ENCODE measurements at places on chromosomes 1 and 21. TPM values are rescaled to one million over a fixed set of nuclear protein-coding genes. Genes with fewer than 3 reads are reported as not detected.

- no peak for DNase-seq
These were observed 523.6 kb upstream of the PLXNA2 start for GRCh38 chr1:208767816-208768215.

GRCh38 chr1:36284061-36284460 lies 22.1 kb upstream of the SH3D21 start:
- DNase-seq, result no peak

DNA sequence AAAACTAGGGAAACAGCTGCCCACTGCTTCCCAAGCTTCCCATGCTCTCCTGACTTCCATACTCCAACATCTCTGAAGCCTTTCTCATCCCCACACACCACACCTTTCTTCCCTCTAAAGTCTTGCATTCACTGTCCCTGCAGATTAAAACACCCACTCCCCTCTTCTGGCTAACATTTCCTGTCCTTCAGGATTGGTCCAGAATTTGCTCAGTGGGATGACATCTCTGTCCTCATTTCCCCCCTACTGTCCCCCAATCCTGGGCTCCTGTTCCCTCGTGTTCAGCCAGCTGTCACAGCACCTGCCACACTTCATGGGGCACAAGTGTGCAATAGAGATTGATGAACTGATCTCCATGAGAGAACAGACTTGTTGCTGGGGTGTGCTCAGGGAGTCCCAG lies 82.7 kb downstream of the KCND3 start:
- no peak for DNase-seq

- no peak for DNase-seq
These were observed 24.9 kb downstream of the RPAP2 start for GRCh38 chr1:92323473-92324453.

DNA sequence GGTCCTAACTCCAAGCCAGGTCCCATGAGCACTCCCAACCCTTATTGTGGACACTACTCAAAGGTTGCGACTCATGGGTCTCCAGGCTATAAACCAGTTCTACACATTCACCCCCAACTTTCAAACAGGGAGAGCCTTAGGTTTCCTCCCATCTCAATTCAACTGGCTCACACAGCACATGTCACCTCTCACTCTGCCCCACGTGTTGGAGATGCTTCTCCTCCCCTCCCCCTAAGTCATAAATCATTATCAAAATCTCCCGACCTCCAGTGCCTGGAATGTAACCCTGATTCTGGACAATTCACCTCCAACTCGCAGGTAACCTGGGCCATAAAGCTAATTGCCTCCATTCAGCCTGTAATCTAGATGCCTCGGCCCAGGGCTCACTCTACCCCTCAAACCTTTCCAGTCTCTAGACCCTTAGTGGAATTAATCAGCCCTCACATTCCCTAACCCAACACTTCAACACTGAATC lies 595 bp downstream of the AK2 start:
- DNase-seq, result no peak

GRCh38 chr1:2112280-2112701 lies 62.1 kb downstream of the PRKCZ start:
- DNase-seq, result no peak

GRCh38 chr21:36048357-36048756 lies 12.0 kb downstream of the SETD4 start:
- DNase-seq, result no peak

- DNase-seq, result no peak
These were observed 224.5 kb upstream of the NFIA start for GRCh38 chr1:60857851-60858250.

- no peak for DNase-seq
These were observed 36.1 kb downstream of the DNTTIP2 start for GRCh38 chr1:93842750-93843500.

GRCh38 chr1:222583079-222583478 lies 6.7 kb downstream of the TAF1A start:
- DNase-seq, result no peak

The RIMS3 gene
- polyA plus RNA-seq, result 2.0 TPM

DNA sequence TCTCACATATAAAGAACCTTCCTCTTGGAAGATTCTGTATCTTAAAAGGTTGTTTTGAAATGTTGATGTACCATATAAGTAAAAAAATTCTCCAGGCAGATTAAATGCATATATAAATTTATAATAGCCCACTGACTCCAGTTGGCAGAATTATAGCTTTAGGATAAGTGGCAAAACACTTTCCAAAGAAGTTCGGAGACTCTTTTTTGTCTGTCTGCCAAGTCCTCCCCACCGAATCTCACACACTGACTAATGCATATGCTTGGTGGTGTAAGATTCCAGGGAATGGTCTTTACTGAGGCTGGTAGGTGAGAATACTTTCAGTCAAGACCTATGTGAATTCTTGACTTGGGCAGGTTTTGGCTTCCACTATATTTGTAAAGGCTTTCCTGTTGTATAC lies 724.3 kb upstream of the CXADR start:
- no peak for DNase-seq

GRCh38 chr1:194056169-194056568 lies 869.8 kb upstream of the B3GALT2 start:
- DNase-seq, result no peak

The DIO1 gene
- 5.6 TPM for polyA plus RNA-seq

The HHIPL2 gene
- polyA plus RNA-seq, result 0.94 TPM

- DNase-seq, result no peak
These were observed 63.0 kb downstream of the KCNN3 start for GRCh38 chr1:154807048-154807591.

DNA sequence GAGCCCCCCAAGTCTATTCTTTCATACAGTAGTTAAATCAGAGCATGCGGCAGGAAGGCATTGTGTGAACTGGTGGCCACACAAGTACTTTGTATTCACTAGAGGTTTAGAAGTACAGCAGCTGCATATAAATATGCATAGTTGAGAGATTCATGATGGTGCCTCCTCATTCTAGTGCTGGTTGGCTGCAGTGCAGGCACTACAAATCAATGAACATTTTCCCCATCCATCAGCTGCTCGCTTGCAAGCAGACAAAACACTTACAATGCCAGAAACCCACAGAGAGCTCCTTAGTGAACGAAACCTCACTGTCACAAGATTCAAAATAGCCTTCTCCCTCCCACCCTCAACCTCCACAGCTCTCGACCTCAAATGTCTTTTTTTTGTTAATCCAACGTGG lies 726.2 kb downstream of the USP25 start:
- peak; percentile 18 for DNase-seq

GRCh38 chr1:29933067-29933466 lies 696.7 kb downstream of the PTPRU start:
- DNase-seq, result no peak

DNA sequence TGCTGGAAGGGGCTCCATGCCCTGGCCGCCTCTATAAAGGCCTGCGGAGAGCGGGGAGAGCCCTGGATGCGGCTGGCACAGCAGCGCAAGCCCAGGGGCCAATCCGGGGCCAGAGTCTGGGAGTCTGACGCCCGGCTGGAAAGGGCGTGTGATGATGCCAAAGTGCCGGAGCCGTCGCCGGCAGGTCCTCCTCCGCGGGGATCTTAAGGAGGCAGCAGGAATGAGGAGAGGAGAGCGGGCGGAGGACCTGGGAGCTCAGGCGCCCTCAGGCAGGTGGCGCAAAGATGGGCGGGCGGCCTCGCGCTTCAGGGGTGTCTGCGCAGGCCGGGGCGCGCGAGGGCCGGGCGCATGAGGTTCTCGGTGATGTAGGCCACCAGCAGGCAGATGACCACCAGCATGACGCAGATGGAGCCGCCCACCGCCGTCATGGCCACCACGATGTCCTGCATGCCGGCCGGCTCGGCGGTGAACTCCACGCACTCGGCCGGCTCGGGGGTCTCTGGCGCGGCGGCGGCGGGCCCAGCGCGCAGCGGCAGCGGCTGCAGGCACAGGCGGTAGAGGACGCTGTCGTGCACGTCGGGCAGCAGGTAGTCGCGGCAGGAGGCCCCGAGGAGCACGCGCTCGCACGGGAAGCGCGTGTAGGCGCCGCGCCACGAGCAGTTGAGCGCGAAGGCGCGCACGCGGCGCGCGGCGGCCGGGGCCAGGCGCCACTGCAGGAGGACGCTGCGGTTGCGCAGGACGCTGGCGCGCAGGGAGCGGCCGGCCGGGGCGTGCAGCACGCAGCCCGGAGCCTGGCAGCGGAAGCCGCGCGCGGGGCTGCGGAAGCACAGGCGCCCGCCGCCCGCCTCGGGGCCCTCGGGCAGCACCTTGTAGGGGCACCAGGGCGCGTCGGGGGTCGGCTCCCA lies 653 bp downstream of the FNDC10 start:
- no peak for DNase-seq

- DNase-seq, result no peak
These were observed 935 bp downstream of the KCNK2 start for GRCh38 chr1:215083383-215083961.

The ZSCAN20 gene
- polyA plus RNA-seq, result 5.1 TPM

DNA sequence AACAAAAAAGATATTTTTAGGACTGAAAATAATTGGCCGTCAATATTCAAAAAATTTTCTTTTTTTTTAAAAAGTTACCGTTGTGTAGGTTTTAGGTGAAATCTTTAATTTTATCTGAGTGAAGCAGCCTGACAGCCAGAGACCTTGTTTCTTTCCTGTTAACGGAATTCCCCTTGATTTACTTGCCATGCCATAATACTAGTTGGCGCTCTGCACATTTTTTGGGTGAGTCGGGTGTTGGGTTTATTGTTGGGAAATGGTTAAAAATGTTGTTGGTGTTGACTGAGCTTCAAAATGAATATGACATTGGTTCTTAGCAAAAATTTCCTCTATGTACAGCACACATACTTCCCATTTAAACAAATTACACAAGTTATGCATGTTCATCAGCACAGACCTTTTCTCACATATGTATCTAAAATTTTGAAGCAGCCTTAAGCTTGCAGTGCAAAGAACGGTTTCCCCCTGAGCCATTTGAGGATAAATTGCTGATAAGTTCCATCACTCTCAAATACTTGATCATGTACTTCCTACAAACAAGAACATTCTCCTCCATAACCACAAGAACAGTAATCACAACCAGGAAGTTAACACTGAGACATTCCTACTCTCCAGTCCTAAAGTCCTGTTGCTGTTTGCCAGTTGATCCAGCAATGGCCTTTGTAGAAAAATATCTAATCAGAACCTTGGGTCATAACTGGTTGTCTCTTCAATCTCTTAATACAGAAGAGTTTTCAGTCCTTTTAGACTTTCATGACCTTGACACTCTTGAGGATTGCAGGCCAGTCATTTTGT lies 34.2 kb downstream of the CAMTA1 start:
- no peak for DNase-seq

- DNase-seq, result no peak
These were observed 149.2 kb downstream of the CLIC6 start for GRCh38 chr21:34817821-34818661.

DNA sequence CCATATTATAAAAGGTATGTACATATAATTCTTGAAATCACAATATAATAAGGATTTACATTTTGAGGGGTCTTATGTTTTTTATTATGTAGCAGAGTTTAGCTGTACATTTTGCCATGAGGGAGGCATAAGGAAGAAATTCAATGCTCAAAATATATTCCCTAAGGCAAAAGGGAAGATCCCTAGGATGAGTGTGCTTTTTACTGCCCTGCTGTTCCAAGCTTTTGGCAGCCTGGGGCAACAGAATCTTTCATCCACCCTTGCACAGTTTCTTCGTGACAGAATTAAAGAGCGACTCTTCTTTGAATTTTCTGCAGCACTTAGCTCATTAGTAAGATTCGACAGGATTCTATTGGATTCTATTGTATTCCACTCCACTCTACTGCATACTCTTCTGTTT lies 39.5 kb upstream of the DAB1 start:
- DNase-seq, result no peak

- DNase-seq, result no peak
These were observed 20.6 kb upstream of the TTC34 start for GRCh38 chr1:2821966-2822620.

The KCNE1 gene
- polyA plus RNA-seq, result not detected

DNA sequence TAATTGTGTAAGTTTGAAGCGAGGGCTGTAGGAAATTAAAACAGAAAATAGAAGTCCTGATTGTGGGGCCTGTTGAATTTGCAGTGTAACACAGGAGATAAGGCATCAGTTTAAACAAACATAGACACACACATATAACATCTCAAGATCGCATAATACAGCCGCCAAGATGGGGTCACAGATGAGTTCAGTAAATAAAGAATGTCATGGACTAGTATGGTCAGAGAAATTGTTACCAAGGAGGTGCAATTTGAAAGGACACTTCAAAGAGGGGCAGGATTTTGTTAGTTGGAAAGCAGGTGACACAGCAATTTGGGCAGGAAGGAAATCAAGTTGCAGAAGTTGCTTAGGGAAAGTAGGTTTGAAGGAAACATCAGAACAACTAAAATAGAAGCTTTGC lies 450.0 kb downstream of the USP25 start:
- DNase-seq, result no peak

- no peak for DNase-seq
These were observed 9.4 kb downstream of the PLEKHA6 start for GRCh38 chr1:204350312-204350711.
